ENCODE measurements at places on chromosomes 5 and 9.

GRCh38 chr5:112779531-112779930, 41.8 kb downstream of the APC start:
- no peak for DNase-seq

DNA sequence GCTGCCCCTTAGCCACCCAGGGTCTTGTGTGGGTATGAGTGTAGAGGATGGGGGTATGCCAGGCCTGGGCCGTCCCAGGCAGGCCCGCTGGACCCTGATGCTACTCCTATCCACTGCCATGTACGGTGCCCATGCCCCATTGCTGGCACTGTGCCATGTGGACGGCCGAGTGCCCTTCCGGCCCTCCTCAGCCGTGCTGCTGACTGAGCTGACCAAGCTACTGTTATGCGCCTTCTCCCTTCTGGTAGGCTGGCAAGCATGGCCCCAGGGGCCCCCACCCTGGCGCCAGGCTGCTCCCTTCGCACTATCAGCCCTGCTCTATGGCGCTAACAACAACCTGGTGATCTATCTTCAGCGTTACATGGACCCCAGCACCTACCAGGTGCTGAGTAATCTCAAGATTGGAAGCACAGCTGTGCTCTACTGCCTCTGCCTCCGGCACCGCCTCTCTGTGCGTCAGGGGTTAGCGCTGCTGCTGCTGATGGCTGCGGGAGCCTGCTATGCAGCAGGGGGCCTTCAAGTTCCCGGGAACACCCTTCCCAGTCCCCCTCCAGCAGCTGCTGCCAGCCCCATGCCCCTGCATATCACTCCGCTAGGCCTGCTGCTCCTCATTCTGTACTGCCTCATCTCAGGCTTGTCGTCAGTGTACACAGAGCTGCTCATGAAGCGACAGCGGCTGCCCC, 2.6 kb downstream of the SLC35A4 start:
- DNase-seq = no peak

DNA sequence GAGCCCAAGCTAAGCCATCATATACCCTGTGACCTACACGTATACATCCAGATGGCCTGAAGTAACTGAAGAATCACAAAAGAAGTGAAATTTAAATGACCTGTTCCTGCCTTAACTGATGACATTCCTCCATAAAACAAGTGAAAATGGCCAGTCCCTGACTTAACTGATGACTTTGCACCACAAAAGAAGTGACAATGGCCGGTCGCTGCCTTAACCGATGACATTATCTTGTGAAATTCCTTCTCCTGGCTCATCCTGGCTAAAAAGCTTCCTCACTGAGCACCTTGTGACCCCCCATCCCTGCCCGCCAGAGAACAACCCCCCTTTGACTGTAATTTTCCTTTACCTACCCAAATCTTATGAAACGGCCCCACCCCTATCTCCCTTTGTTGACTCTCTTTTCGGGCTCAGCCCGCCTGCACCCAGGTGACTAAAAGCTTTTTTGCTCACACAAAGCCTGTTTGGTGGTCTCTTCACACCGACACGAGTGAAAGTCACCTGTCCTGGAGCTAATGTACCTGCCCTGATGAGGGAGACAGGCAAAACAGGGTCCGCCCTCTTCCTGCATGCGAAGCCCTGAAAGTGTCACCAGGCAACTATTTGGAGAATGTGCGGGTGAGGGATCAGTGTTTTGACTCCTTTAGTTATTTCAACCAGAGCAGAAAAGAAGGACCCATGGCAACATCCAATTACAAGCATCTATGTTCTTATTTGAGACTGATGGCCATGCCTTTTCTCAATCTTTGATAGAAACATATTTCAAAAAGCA, 266.1 kb downstream of the SMARCA2 start:
- DNase-seq = no peak

GRCh38 chr5:154477382-154478223, 424 bp downstream of the HAND1 start:
- DNase-seq = peak; percentile 49

- DNase-seq = no peak
These were observed 384 bp downstream of the COL5A1 start for GRCh38 chr9:134641990-134642384.

- no peak for DNase-seq
These were observed 4.3 kb upstream of the FAT2 start for GRCh38 chr5:151595411-151595826.

- peak; percentile 56 for DNase-seq
These were observed 65.4 kb upstream of the ARAP3 start for GRCh38 chr5:141747152-141748141.

DNA sequence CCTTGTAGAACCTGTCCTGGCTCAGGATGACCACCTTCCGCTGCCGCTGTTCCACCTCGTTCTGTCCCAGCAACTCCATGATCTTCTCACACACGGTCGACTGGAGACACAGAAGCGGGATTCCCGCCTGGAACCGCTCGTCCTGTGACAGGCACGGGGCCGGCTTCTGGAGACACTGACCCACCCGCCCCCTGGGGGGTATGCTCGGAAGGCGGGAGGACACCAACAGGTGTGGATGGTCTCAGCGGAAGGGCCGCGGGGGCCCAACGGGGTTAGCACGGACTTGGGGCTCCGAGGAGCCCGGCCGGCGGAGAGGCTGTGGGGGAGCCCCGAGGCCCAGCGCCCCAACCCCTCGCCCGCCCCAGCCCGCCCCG, 530 bp downstream of the UCK1 start:
- peak; percentile 70 for DNase-seq

DNA sequence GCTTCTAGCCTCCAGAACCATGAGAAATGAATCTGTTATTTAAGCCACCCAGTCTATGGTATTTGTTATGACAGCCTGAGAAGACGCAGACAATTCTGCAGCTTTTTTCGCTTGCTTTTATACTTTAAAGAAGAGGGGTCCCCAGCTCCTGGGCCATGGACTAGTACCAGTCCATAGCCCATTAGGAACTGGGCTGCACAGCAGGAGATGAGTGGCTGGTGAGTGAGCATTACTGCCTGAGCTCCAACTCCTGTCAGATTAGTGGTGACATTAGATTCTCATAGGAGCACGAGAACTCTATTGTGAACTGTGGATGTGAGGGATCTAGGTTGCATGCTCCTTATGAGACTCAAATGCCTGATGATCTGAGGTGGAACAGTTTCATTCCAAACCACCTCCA, 151.7 kb downstream of the PTTG1 start:
- no peak for DNase-seq

DNA sequence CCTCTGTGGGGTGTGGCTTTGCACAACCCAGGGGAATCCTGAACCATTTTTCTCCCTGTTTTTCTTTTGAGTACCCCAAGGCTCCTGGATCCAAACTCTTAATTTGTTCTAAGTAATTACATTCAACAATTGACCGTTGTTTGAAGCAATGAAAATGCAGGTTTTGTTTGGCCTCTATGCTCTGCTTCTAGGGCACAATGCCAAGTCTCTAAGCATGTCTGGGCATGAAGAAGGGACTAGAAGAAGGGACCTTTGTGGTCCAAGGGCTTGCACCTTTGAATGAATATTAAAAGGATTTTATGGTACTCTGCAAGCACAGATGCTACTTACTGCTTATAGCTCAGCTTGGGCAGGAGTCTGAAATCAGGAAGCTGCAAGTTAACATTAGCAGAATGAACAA, 6.6 kb upstream of the ENC1 start:
- no peak for DNase-seq

DNA sequence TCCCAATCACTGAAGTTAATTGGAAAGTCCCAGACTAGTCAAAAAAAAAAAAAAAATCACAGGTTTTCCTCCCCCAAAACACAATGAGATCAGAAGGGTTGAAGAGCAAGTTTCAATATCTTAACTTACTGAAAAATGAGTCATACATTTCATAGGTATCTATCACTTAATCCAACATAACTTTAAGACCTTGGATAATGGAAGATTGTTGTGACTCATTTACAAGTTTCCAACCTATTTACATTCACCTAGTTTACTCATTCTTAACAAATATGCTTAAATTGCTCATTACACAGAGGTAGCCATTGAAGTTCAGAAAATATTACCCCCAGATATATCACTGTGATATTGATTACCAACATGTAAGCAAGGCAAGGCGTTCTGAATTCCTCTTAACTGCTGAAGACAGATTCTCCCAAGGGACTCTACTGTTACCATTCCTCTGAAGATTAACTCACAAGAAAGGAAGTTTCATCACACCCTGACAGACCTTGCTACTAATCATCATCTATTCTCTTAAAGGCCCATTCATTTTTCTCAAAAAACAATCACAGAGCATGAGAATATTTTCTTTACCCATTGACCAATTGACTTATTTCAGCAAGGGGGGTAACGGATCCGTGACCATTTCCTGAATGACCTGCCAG, 563.8 kb downstream of the TLE1 start:
- no peak for DNase-seq

DNA sequence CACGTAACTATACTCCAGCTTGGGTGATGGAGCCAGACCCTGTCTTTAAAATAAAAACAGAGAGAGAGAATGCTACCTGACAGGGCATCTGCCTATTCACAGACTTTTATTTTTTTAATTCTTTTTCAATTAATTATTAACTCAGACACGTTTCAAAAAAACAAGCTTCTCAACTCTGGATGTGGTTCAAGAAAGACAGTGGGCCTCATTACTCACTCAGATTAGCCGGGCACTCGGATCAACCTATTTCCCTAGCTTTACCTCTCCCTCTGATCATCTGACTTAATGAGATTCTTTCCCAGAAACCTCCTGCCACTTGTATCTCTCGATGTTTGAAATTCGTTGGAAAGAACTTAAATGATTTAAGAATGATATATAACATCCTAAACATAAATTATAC, 134.1 kb downstream of the TRPM6 start:
- no peak for DNase-seq

DNA sequence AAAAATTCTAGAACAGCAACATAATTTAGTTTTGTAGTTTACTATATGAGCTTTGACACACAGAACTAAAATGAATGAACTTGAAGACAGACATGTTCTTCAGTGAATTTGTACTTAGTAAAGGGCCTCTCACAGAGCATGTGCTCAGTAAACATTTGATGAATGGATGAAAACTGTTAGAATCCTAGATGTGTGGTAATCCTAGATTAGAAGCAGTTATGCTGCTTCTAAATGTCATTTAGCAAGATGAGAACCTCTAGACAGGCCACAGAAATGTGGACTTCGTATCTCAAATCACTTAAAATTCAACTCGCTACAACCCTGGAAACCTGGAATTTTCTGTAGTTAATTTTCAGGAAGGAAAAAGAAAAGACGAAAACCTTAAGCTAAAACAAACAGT, 8.5 kb downstream of the GOLPH3 start:
- no peak for DNase-seq

DNA sequence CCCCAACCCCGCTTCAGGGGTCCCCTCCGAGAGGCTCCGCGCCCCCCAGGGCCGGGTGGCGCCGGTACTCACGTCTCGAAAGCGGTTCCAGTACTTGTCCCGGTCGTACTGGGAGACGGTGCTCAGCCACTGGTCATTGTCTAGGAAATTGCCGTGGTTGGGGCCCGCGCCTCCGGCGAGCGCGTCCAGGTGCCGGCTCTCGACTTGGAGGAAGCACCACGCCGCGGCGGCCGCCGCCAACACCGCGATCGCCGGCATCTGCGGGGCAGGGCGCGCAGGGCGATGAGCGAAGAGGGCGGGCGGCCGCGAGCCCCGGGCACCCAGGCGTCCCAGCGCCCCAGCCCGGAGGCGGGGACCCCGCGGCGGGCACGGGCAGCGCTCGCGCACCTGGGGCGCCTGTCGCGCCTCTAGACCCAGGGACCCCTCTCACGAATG, 808 bp downstream of the SPOCK1 start:
- no peak for DNase-seq

- no peak for DNase-seq
These were observed 127.6 kb downstream of the MVB12B start for GRCh38 chr9:126454215-126454614.

DNA sequence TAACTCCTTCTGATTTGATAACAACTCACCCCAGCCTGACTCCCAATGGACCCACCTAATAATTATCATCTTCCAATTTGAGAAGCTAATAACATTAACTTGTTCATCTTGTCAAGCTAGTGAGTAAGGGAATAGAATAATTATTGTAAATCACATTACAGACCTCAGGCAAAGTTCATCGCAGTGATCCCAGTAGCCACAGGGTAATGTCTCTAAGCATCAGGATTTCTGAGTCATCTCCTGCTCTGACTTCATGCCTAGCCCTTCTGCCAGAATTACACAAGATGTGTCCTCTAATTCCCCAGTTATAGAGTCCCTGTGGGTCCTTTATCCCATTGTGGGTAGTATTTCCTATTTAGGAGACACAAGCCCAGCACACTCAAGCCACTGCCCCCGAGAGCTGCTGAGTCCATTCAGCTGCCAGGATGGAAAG, 365.7 kb downstream of the DEPDC1B start:
- DNase-seq = no peak

DNA sequence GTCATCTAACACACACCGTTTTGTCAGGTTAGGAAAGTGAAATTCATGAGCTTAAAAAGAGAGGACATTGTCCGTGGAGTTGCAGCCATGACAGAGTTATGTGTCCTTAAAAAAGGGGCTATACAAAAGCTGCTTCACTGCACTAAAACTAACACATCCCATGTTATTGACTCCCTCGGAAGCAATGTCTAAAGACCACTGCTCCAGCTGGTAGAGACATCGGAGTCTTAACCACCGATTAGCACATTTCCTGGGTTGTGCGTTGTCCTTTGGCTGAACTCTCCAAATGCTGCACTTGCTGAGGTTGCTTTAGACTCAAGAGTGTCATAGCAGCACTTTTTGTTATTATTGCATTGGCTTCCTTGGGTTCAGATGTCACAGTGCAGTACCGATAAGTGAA, 128.3 kb upstream of the C9orf72 start:
- DNase-seq = no peak

Measured in GM20000 (cell line).